ENCODE measurements at places on chromosomes 1 and 21. TPM values are rescaled to one million over a fixed set of nuclear protein-coding genes. Genes with fewer than 3 reads are reported as not detected.

- peaks cover 16% of the 10 kb centered on the region for H3K4me1 ChIP-seq
- H3K4me3 ChIP-seq: no peak overlapping the region
- DNase-seq: no peak
Measured at GRCh38 chr1:167820684-167821355, 93.1 kb downstream of the ADCY10 start.

- H3K36me3 ChIP-seq: no peaks in the 10 kb centered on the region
- no peak for DNase-seq
- no peak overlapping the region for H3K27ac ChIP-seq
- H3K27me3 ChIP-seq: peaks cover 11% of the 10 kb centered on the region
Measured at GRCh38 chr1:167107456-167107855, 13.6 kb downstream of the STYXL2 start.

DNA sequence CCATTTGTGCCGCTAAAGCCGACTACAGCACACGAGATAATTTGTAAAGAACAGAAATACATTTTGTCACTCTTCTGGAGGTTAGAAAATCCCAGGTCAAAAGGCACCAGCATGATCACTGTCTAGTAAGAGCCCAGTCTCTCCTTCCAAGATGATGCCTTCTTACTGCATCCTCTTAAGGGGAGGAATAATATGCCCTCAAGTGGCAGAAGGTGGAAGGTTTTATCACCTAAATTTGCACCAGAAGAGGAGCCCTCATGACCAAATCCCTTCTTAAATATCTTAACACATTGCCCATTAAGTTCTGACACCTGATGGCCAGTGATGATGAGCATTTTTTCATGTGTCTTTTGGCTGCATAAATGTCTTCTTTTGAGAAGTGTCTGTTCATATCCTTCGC, 326.7 kb upstream of the RGS18 start:
- H3K4me1 ChIP-seq: no peaks in the 10 kb centered on the region
- H3K36me3 ChIP-seq: no peaks in the 10 kb centered on the region
- no peaks in the 10 kb centered on the region for H3K27me3 ChIP-seq

Gene BMP8B
- 0.26 TPM for total RNA-seq

DNA sequence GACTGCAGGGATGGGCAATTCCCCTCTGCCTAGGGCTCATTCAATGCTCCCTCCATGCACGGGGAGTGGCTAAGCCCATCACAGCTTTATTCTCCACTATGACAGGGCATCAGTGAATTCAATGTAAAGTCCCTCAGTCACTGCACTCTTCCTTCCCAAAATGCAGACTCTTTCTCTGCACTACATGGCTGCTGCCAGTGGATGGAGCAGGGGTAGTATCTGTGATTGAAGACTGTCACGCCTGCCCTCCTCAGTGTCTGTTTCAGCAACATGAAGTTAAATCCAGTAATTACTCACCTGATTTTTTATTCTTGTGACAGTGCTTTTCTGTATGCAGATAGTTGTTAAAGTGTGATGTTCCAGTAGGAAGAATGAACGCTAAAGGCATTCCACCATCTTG, 1323.2 kb downstream of the AMY1C start:
- no peaks in the 10 kb centered on the region for H3K4me1 ChIP-seq
- H3K36me3 ChIP-seq: no peaks in the 10 kb centered on the region
- H3K27me3 ChIP-seq: no peaks in the 10 kb centered on the region
- no peak overlapping the region for H3K27ac ChIP-seq
- no peak for DNase-seq
- H3K4me3 ChIP-seq: no peak overlapping the region

Gene ABCG1
- 6.7 TPM for total RNA-seq

DNA sequence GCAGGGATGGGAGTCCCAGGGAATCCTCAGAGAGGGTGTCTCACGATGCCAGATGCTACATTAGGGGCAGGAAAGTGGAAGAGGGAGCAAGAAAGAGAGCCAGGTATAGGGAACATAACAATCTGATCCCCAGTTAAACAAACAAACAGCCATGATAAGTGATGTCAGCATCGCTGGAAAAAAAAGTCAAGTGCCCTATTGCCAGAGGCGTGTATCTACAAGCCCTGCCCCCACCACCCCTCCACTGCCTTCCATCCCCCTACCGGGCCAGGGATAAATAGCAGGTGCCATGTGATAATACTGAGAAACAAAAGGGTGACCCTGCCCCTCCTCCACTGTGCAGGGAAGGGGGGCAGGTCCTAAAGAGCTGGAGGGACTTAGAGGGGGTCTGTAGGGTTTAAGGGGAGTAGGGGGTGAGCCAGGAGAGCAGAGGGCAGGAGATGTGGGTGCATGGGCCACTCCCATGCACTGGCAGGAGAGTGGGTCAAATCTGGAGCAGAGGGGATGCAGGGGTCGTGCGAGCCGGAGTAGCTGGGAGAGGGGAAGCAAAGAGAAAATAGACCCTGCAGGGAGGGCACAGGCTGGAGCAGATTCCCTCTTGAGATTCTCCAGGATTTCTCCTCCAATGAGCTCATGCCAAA, 3.4 kb downstream of the SLC26A9 start:
- H3K27ac ChIP-seq: no peak overlapping the region
- no peak for DNase-seq
- no peaks in the 10 kb centered on the region for H3K4me1 ChIP-seq

Gene ADSS2
- total RNA-seq: 54.6 TPM

DNA sequence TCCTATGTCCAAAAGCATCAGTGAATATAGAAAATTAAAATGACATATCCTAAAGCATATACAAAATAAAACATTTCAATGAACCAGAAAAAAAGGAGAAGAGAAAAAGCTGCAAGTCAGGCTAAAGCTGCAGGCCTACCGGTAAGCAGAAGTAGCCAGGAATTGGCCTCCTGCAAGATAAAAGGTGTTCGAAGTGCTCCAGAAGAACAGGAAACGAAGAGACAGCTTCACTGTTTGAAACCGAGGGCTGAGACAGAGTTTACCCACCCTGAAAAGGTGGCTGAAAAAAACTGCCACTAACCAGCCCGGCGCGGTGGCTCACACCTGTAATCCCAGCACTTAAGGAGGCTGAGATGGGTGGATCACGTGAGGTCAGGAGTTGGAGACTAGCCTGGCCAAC, 37.4 kb downstream of the NSL1 start:
- H3K4me1 ChIP-seq: peaks cover 38% of the 10 kb centered on the region
- DNase-seq: no peak
- no peaks in the 10 kb centered on the region for H3K27me3 ChIP-seq
- peak overlapping the region; percentile 23 for H3K4me3 ChIP-seq
- H3K27ac ChIP-seq: peak overlapping the region; percentile 28

- H3K4me1 ChIP-seq: peaks cover 17% of the 10 kb centered on the region
- no peak overlapping the region for H3K4me3 ChIP-seq
- H3K27ac ChIP-seq: no peak overlapping the region
Measured at GRCh38 chr1:51622455-51622913, 5.6 kb downstream of the OSBPL9 start.

Gene TEX38
- total RNA-seq: not detected

Gene APCS
- total RNA-seq: not detected

Gene ACTN2
- total RNA-seq: not detected

- H3K36me3 ChIP-seq: no peaks in the 10 kb centered on the region
- no peak overlapping the region for H3K4me3 ChIP-seq
- peaks cover 6% of the 10 kb centered on the region for H3K27me3 ChIP-seq
- peaks cover 15% of the 10 kb centered on the region for H3K4me1 ChIP-seq
Measured at GRCh38 chr1:182157187-182157586, 95.7 kb upstream of the ZNF648 start.

- DNase-seq: no peak
- no peaks in the 10 kb centered on the region for H3K27me3 ChIP-seq
- no peaks in the 10 kb centered on the region for H3K36me3 ChIP-seq
- H3K4me1 ChIP-seq: peaks cover 5% of the 10 kb centered on the region
- H3K27ac ChIP-seq: no peak overlapping the region
Measured at GRCh38 chr1:233459470-233459945, 132.0 kb downstream of the MAP3K21 start.

Data from activated CD8-positive, alpha-beta T cell treated with anti-CD3 and anti-CD28 coated beads, Interleukin-2, amount 10 ng/mL, durations not matched to agents 7 days and 5 days (primary cell).